NCI-H146 (cell line): ENCODE measurements at places on chromosomes 3 and 15.

- DNase-seq: no peak
Observed at GRCh38 chr3:150759319-150759718, 3.6 kb downstream of the SIAH2 start.

- no peak for DNase-seq
Observed at GRCh38 chr15:38861108-38861507, 296.5 kb upstream of the RASGRP1 start.

- no peak for DNase-seq
Observed at GRCh38 chr15:98966091-98966787, 41.4 kb downstream of the PGPEP1L start.

DNA sequence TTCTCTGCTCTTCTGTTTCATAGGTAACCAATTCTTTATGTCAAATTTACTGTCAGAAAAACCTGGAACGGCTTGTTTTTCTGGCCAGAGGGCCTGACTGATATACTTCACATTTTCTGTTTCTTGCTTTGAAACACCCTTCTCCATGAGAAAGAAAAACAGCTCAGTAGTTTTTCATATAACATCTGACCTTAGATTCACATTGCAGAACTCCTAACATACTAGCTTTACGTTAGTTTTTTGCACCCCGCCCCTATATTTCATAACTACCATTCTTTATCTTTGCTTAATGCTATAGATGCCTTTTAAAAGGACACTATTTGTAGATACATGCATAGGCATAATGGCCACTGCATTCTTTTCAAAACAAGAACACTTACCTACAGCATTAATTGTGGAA lies 83.9 kb upstream of the TSC22D2 start:
- no peak for DNase-seq
